Right lobe of liver (tissue), 6 donors: ENCODE measurements at places on chromosomes 7 and 10.

GRCh38 chr7:141126107-141126506 lies 52.2 kb downstream of the TMEM178B start:
- no peak overlapping the region for H3K27ac ChIP-seq
- DNase-seq: no peak
- no peaks in the 10 kb centered on the region for H3K36me3 ChIP-seq

DNA sequence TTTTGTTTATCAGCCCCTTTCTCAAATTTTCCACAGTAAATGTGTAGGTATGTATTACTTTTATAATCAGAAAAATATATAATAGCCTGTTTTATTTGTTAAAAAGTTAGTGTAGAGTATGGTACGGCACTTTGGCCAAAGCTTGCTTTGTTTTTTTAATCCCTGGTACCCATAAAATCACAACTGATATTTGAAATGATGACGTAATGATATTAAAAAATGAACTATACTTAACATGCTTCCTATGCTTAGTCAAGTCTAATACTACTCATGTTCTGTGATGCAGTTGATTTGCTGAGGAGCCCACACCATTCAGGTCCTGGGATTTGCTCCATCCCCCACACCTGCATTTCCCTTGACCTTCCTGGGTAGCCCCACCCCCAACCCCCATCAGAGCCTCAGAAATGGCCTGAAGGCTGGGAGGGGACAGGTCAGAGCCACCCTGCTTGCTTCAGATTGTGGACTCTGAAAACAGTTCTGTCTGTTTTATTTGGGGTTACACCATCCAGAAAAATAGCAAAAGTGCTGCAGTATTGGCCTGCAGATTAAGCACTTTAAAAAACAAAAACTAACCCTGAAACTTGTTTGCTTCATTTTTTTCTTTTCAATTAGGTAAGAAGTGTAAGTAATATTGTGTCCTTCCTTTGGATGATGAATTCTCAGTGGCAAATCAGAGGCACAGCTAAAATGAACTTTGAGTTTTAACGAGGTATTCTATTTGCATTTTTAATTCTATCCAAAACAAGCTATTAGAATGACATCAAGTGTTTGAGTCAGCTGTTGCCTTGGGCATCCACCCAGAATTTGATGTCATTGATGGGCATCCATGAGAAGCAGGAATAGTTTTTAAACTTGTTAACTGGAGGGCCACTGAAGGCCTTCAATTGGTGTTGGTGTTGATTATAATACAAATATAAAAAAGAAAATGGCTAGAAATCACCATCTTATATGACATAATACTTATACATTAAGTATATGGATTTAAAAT lies 23.3 kb downstream of the PLCE1 start:
- no peaks in the 10 kb centered on the region for H3K27me3 ChIP-seq
- H3K4me3 ChIP-seq: no peak overlapping the region
- no peak overlapping the region for H3K27ac ChIP-seq
- H3K4me1 ChIP-seq: no peaks in the 10 kb centered on the region

GRCh38 chr7:86407291-86407690 lies 236.4 kb upstream of the GRM3 start:
- H3K4me1 ChIP-seq: no peaks in the 10 kb centered on the region
- H3K27ac ChIP-seq: no peak overlapping the region
- H3K4me3 ChIP-seq: no peak overlapping the region
- DNase-seq: no peak
- no peaks in the 10 kb centered on the region for H3K27me3 ChIP-seq
- H3K36me3 ChIP-seq: no peaks in the 10 kb centered on the region

DNA sequence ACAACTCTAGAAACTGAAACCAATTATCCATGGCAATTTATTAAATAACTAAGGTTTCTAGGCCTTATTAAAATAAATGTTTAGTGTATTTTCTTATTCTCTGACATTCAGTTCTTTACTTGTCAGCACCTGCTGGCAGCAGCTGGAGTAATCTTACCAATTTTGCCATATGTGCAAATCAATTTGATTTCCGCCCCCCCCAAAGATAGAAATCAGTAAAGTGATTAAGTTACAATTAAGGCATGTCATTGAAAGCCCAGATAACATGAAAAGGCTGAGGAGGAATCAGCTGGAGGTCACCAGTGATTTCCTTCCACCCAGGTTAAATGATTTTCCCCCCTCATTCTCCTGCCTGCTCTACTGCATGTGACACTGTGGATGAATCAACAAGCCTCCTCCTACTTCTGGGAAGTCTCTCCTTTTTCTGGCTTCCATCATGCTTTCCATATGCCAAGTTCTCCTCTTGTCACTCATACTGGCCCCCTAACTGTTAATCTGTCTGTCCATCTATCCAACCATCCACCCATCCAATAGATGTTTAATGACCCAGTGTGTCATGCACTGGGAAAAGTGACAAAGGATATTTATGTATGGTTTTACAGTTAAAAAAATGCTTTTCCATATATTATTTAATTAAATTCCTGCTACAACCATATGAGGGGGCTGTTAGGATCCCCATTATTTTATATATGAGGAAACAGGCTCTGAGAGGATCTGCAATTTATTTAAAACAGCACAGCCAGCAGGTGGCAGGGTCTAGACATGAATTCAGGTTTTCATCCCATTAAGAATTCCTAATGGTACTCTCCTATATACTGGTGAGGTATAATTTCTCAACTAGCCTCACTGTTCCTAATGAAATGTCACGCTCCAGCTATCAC lies 116.5 kb downstream of the ATXN7L1 start:
- no peak overlapping the region for H3K27ac ChIP-seq
- no peak overlapping the region for H3K4me3 ChIP-seq
- H3K27me3 ChIP-seq: no peaks in the 10 kb centered on the region
- no peaks in the 10 kb centered on the region for H3K36me3 ChIP-seq
- no peak for DNase-seq

DNA sequence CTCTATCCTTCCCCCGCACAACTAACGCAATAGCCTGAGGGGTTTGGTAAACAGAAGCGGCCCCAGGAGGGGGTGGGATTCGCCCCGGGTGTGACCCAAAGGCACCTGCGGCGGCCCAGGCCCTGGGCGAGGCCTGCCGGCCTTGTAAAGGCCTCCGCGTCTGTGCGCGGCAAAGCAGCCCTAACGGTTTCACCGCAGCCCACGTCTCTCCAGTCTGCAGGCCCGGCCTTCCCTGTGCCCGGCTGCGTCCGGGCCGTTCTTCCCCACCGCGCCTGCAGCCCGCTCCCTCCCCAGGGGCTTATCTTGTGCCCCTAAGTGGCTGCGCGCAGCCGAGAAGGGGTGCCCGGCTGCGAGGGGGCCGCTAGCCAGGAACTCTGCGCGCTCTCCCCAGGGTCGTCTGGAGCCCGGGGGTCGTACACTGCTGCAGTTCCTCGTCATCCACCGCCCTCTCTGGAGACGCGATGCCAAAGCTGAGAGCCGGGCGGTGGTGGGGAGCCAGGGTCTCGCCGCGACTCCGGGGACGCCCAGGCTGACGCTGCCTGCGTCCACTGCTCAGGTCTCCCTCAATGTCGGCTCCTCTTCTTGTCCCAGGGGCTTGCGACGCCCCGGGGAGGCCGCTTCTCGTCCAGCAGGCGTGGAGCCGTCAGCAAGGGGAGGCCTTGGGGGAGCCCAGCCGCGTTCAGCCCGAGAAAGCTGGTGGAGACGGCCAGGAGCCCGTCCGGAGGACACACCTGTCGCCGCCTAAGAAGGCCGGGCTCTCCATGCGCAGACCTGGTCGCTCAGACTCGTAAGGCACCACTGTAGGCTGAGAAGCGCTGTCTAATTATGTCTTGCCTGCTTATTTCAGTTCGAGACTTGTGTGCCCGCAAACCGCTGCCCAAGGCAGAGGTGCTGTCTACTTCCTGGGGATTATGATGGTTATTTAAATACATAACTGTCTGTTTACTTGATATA lies 132.3 kb downstream of the SPAG6 start:
- no peak overlapping the region for H3K27ac ChIP-seq
- peaks cover 36% of the 10 kb centered on the region for H3K27me3 ChIP-seq
- no peak for DNase-seq
- H3K4me1 ChIP-seq: peaks cover 14% of the 10 kb centered on the region
- H3K4me3 ChIP-seq: no peak overlapping the region
- H3K36me3 ChIP-seq: no peaks in the 10 kb centered on the region

- no peaks in the 10 kb centered on the region for H3K27me3 ChIP-seq
- H3K4me3 ChIP-seq: no peak overlapping the region
- peaks cover 8% of the 10 kb centered on the region for H3K4me1 ChIP-seq
- H3K27ac ChIP-seq: no peak overlapping the region
Measured at GRCh38 chr10:84546609-84547008, 218.2 kb downstream of the CCSER2 start.
